ENCODE measurements at places on chromosomes 1 and 21. TPM values are rescaled to one million over a fixed set of nuclear protein-coding genes. Genes with fewer than 3 reads are reported as not detected.

The ATP1A4 gene
- not detected for total RNA-seq

The TDRD5 gene
- total RNA-seq = 2.4 TPM

The KIF14 gene
- 17.8 TPM for total RNA-seq

The E2F2 gene
- 9.5 TPM for total RNA-seq

The CITED4 gene
- 145 TPM for total RNA-seq

The MYBPH gene
- total RNA-seq = not detected

The UBL4B gene
- not detected for total RNA-seq

The ERICH3 gene
- total RNA-seq = not detected

The NBPF11 gene
- total RNA-seq = 9.2 TPM

The COL6A2 gene
- total RNA-seq = 29.9 TPM

Measured in Panc1 (cell line).